A549 (cell line): ENCODE measurements at places on chromosomes 3 and 15. TPM values are rescaled to one million over a fixed set of nuclear protein-coding genes. Genes with fewer than 3 reads are reported as not detected.

The CLN6 gene
- 69.5 to 74.0 TPM (median 69.7 TPM) in 3 replicates for polyA plus RNA-seq

GRCh38 chr3:190404715-190405114 is 16.8 kb downstream of the CLDN16 start:
- DNase-seq, result no peak

The MAGI1 gene
- polyA plus RNA-seq, result 4.0 to 5.1 TPM (median 4.7 TPM) in 3 replicates

DNA sequence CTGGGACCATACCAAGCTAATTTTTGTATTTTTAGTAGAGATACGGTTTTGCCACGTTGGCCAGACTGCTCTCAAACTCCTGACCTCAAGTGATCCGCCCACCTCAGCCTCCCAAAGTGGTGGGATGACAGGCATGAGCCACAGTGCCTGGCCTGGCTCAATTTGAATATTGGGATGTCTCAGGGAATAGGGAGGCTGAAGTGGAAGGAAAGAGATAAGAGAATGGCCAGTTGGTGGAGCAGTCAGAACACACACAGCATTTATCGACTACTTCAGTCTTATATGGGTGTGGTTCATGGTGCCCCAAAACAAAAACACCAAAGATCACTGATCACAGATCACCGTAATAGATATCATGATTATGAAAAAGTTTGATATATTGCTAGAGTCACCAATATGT is 144.4 kb downstream of the GMNC start:
- no peak for DNase-seq

The TUSC7 gene
- not detected in 3 replicates for polyA plus RNA-seq

DNA sequence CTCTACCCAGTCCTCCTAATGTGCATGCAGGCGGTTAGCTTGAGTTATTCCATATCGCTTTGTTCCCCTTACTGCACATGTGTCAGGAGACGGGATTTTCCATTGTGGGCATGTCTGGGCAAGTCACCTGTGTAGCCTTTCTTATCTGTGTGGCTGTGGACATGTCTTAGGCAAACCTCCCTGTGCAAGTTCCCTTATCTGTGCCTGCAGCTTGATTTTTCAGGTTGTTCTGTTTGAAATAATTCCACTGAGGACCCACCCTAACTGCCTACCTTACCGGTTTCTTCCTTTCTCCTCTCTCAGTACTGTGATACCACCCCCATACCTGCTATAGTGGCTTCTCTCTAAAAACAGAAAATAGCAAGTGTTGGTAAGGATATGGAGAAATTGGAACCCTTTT is 113.6 kb downstream of the NEO1 start:
- DNase-seq, result no peak

The TMEM158 gene
- 3.2 to 3.9 TPM (median 3.4 TPM) in 3 replicates for polyA plus RNA-seq

DNA sequence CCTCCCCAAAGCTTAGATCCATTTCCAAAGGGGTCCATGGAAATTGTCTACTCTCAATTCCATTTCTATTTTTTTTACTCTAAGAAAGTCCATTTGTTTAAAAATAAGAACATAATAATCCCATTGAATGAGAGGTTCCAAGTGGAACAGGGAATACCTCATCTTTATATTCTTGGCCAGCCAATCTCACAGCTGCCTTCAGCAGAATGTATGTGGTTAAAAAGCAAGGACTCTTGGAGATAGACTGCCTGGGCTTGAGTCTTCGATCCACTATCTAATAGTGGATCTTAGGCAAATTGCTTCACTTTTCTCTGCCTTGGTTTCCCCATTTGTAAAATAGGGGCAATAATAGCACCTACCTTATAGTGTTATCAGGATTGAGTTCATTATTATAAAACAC is 24.5 kb upstream of the CAPN7 start:
- DNase-seq, result no peak

The CHRNA5 gene
- polyA plus RNA-seq, result 29.8 to 31.7 TPM (median 30.7 TPM) in 3 replicates

- DNase-seq, result peak; percentile 74
These were observed 244.5 kb downstream of the CD47 start for GRCh38 chr3:107846279-107846852.

DNA sequence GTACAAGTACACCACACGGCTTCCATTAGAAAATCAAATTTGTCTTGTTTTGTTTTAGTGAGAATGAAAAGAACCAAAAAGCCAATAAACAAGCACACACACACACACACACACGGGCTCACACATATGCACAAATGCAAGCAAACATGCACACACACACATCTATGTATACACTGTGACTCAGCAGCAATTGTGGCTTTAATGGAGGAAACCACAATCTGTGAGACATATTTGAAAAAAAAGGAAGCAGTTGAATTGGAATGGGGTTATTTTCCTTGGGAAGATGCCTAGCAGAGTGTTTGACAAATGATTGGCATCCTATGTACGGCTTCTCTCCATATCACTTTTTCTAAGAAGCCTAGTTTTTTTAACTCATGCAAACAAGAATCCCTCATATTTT is 201.1 kb upstream of the ARRDC4 start:
- no peak for DNase-seq

- no peak for DNase-seq
These were observed 89.9 kb downstream of the ECT2 start for GRCh38 chr3:172840463-172840862.

The GABRB3 gene
- polyA plus RNA-seq, result 75.6 to 81.9 TPM (median 78.3 TPM) in 3 replicates

DNA sequence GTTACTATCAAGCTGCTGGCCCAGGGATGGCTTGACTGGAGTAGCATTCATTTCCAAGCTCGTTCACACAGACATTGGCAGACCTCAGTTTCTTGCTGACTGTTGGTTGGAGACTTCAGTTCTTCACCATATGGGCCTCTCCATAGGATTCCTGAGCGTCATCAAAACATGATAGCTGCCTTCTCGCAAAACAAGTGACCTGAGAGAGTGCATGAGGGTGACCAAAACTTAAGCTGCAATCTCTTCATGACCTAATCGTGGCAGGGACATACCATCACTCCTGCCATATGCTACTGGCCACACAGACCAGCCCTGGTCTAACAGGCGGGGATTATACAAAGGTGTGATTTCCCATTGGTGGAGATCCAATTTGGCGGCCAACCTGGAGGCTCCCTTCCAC is 46.0 kb upstream of the C3orf22 start:
- no peak for DNase-seq

DNA sequence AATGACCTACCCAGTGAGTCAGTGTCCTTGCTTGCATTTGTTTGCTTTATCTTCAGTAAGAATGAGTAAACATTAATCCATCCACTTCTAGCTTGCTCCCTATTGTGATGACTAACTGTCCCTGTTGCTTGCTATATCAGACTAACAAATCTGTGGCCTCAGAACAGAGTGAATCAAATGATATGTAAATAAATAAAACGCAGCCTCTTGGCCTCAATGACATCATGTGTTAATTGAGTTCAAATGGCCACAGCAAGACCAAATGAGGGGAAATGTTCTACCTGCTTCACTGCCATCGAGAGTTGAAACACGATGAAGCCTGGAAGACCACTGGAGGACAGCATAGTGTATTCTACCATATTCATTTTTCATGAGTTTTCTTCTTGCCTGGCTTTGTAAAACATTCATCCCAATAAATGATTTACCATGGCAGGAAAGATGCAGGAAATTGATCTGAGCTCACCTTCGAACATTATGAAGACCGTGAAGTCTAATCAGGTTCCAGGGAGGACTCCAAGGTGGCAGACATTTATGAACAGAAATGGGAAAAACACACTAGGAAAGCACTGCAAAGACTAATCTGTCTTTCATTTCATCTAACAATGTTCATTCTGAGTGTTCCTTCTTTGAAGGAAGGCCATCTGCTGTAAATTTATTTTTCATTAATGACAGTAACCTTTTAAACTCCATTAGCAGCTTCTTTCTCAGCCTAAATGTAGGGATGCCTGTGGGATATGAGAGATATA is 1144.5 kb downstream of the TUSC7 start:
- DNase-seq, result peak; percentile 81

- DNase-seq, result no peak
These were observed 406.9 kb downstream of the NR2F2 start for GRCh38 chr15:96737408-96737807.

DNA sequence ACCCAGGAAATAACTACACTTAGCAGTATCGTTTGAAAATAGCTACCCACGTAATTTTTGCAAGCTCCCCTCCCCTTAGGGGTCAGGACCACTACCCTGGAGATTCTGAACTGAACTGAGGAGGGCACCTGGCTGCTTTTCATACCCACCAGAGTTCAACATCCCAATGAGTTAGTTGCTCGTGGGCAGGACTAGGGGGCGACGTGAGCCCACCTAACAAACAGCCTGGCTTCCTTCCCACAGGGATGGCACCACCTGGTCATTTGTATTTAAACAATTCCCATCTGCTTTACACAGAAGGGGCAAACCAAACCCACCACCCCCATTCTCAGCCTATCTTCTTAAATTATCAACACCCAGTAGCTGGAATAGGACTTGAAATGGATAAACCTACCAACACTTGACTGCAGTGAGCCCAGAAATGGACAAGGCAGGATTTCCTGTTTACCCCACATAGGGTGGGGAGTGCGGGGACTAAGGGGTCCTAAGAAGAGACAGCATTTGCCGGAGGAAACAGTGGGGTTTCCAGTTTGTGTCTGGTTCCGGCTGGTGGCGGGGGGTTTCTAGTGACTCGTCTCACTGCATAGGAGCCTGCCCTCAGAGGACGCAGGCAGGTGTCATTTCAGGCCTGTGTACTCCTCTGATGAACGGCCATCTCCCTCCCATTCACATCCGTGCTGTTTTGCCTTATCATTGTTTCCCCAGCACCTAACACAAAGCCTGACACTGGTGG is 11.6 kb upstream of the VGLL4 start:
- DNase-seq, result peak; percentile 19

- DNase-seq, result no peak
These were observed 36.4 kb downstream of the EXOG start for GRCh38 chr3:38532529-38532928.

DNA sequence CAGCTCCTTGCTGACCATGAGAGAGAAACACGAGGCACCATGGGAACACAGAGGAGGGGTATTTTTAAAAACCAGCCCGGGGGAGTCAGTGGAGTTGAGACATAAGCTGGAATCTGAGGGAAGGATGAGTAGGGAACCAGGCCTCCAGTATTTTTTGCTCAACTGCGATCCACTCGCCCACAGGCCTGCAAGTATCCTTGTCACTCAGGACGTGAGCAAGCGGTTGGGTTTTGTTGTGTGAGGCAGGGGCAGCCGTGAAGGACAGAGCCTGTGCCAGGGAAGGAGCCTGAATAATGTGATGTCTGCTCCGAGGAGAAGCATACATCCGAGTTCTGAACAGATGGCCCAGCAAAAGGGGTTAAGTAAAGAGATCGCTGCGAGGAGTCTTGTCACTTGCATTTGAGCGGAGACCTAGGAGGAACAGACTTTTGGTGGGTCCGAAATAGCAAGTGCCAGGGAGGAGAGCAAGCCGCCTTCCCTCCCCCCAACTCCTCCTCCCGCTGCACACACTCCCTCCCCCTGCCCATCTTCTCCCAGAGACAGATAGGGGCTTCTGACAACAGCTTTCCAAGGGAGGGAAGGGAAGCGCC is 20.4 kb upstream of the NTRK3 start:
- no peak for DNase-seq

DNA sequence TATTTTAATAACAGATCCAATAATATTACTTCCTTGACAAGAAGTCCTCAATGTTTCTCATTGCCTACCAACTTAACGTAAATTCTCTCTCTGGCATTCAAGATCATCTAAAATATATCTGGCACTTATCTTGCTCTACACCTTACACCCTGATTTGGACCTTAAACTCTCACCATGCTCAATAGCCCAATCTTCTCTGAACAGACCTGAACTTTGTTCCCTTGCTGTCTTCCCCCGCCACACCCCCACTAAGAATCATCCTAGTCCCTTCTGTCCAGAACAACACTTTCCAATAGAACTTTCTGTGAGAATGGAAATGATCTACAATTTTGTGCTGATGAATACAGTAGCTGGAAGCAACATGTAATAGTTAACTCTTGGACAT is 44.9 kb downstream of the P2RY1 start:
- no peak for DNase-seq

The ZNF770 gene
- 23.8 to 25.1 TPM (median 24.9 TPM) in 3 replicates for polyA plus RNA-seq

The COL6A5 gene
- not detected in 3 replicates for polyA plus RNA-seq

The HLTF gene
- polyA plus RNA-seq, result 25.5 to 26.7 TPM (median 26.3 TPM) in 3 replicates

The STRIT1 gene
- not detected in 3 replicates for polyA plus RNA-seq

DNA sequence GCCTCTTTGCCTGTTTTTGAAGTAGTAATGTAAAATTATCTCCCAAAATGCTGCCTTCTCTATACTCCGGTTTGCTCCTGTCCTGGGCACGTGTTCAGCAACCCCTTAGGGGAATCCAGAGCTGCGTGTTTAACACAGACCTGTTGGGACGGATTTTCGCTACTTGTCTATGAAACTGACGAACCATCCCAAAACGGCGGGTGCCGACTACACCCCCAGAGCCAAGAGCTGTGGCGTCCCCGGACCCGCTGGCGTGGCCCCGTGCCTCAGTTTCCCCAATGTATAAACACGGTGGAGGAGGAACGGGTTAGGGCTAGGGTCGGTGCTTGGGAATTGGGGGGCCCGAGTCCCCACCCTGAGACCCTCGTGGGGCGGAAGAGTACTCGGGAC is 473 bp downstream of the FHIT start:
- DNase-seq, result peak; percentile 6

The RTP1 gene
- polyA plus RNA-seq, result not detected in 3 replicates

- no peak for DNase-seq
These were observed 136.6 kb upstream of the PTX3 start for GRCh38 chr3:157300094-157300493.

GRCh38 chr3:50383750-50384149 is 24.4 kb upstream of the TMEM115 start:
- no peak for DNase-seq

The RBM6 gene
- 36.3 to 41.4 TPM (median 40.4 TPM) in 3 replicates for polyA plus RNA-seq

- DNase-seq, result no peak
These were observed 121.6 kb downstream of the TFG start for GRCh38 chr3:100830931-100831330.

DNA sequence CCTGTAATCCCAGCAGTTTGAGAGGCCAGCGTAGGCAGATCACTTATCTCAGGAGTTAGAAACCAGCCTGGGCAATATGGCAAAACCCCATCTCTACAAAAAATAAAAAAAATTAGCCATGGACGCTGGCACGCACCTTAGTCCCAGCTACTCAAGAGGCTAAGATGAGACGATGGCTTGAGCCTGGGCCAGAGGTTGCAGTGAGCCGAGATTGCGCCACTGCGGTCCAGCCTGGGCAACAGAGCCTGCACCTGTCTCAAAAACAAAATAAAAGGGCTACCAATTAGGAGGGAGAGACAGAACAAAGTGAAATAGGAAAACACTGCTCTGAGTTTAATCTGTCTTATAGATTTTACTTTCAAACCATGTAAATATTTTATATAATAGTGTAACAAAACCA is 33.8 kb downstream of the MSL2 start:
- DNase-seq, result no peak
